Melanocyte of skin (primary cell): ENCODE measurements at places on chromosomes 6 and 20. TPM values are rescaled to one million over a fixed set of nuclear protein-coding genes. Genes with fewer than 3 reads are reported as not detected.

The LAMA2 gene
- total RNA-seq, result under 0.01 and 1.5 TPM in 2 replicates

The MICB gene
- total RNA-seq, result 11.4 and 12.4 TPM in 2 replicates

The PDYN gene
- not detected in 2 replicates for total RNA-seq

The DNAH8 gene
- not detected in 2 replicates for total RNA-seq

The DCBLD1 gene
- total RNA-seq, result 6.2 and 8.3 TPM in 2 replicates

The RTN4IP1 gene
- 7.6 and 10.5 TPM in 2 replicates for total RNA-seq

The TMEM217 gene
- total RNA-seq, result 0.33 and 2.0 TPM in 2 replicates

The COL9A1 gene
- total RNA-seq, result not detected in 2 replicates

The ESR1 gene
- 0.31 and 0.33 TPM in 2 replicates for total RNA-seq

The TMC2 gene
- not detected in 2 replicates for total RNA-seq

The SASH1 gene
- total RNA-seq, result 44.0 and 48.2 TPM in 2 replicates
